GOT3 (cell line): ENCODE measurements at places on chromosomes 2 and 18.

- no peak for DNase-seq
Measured at GRCh38 chr2:46645681-46646162, 166.4 kb downstream of the TMEM247 start.

- no peak for DNase-seq
Measured at GRCh38 chr2:236870370-236870769, 215.3 kb upstream of the COPS8 start.

- no peak for DNase-seq
Measured at GRCh38 chr2:121186261-121186660, 98.7 kb downstream of the TFCP2L1 start.

- DNase-seq: no peak
Measured at GRCh38 chr2:105820151-105820550, 75.4 kb downstream of the NCK2 start.

DNA sequence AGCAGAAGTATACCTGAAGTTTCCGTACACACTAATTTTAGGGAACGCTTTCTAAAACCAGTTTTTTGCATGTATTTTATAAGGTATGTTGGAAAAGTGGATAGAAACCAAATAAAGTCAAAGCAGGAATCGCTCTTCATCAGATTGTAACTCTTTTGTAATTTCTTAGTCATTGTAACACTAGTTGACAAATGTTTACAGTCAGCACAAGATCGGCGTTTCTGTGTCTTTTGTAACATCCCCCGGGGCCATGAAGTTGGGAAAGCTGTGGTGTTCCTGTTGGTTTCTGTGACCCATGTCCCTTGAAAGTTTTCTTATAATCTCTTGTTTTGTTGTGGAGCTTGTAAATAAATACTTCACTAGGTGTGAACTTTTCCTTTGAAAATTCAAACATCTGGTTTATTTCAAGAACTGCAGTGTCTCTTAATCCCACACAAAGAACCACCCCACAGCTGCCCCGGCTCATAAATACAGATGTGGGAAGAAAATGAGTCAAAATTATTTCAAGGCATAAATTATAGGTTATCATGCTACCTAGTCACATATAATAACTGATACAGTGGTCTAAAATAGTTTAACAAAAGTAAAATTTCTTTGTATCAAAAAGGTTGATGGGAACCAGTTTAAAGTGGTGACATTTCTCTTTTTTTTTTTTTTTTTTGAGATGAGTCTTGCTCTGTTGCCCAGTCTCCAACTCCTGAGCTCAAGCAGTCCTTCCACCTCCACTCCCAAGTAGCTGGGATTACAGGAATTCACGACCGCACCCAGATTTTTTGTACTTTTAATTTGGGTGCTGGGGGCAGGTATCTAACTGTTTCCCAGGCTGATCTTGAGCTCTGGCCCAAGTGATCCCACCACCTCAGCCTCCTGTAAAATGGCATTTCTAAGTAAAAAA, 751 bp upstream of the NMI start:
- no peak for DNase-seq

- DNase-seq: no peak
Measured at GRCh38 chr2:41827354-41827971, 220.4 kb upstream of the PKDCC start.

- no peak for DNase-seq
Measured at GRCh38 chr2:84234103-84234502, 225.0 kb downstream of the SUCLG1 start.

DNA sequence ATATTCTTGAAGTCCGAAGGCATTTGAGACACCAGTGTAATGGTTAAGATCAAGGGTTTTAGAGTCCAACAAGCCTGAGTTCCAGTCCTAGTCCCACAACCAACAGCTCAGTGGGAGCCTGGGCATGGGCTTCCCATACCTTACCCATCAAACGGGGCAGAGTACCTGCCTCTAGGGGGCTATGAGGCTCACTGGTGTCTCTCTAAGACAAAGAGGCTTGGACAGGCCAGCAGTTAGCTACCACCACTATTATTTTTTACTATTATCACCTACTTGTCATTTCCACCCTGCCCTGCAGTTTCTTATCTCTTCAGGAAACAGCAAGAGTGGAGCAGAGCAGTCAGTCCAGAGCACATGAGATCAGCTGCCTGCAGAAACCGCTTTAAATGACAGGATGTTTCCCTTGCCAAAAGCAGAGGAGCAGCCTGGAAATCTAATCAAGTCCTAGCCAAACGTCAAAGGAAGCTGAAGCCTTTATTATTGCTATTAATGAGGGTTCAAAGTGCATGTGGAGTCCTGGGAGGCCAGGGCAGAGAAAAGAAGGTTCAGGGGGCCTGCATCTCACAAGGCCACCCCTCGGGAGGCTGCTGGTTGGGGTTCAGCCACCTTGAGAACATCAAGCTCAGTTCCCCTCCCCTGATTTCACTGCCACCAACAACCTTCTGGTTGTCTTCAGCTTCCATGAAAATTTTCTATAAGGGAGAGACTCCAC, 66.6 kb downstream of the STPG4 start:
- no peak for DNase-seq

GRCh38 chr18:42183746-42184145, 228.7 kb downstream of the PIK3C3 start:
- DNase-seq: no peak

DNA sequence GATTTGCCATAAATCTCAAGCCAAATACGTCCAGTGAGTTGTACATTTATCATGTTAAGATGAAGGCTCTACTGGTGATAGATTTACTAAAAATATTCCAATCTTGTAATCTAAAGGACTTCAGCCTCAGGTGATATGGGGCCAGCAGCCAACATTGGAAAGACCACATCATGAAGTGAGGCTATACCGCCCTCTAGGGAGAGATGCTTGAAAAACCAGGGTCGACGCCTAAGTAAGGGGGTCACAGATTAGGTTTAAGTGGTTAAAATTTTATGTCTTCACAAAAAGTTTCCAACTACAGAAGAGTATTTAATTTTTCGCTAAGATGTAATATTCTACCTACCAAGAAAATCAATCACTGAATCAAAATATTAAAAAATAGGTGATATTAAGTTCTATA, 33.3 kb downstream of the DOCK10 start:
- no peak for DNase-seq

DNA sequence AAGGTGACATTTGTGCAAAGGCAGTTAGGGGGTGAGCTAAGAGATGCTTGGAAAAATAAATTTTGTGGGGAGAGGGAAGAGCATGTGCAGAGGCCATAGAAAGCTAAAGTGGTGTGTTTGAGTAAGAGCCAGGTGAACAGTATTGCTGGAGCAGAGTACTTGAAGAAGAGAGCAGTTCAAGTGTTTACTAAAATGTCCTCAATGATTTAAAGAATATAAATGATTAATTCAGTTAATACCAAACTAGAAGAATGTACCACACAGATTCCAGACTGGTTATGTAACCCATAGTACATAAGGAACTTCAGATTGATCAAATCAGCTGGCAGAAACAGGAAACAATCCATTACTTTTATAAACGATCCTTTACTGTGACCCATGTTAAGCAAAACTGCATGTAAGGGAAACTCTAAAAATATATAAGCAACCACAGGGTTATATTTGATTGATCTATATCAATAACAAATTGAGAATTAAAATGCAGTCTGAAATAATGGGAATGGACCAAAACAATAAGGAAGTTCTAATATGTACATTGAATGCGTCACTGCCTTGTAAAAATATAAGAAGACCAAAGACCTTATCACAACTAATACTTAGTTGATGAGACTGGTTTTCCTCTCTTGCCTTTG, 76.9 kb downstream of the LDAH start:
- no peak for DNase-seq

DNA sequence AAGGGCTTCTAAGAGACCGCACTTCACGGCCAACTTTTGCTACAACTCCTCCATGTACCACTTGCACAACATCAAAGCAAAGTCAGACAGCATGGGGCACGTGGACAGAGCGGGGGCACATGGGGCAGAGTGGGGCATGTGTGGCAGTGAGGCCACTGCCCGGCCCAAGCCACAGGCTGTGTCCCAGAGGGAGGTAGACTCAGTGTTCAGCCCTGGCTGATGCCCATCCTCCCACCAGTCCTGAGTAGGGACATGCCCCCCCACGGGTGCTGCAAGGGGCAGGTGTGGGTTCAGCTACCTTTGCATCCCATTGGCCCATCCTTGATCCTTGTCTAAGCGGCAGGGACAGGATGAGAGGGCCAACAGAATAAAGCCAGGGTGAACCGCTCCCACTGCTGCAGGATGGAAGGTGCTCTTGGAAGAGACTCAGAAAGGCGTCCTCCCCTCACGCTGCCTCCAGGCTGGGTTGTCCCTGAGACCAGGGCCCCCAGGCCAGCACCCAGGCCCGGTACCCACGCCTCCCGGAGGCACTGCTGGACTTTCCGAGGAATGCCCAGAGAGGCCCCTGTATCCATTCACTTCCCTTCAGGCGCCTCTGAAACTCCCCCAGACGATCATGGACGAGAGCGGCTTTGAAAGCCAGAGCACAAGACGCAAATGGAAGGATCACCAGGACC, 218.2 kb downstream of the NDUFA10 start:
- no peak for DNase-seq

DNA sequence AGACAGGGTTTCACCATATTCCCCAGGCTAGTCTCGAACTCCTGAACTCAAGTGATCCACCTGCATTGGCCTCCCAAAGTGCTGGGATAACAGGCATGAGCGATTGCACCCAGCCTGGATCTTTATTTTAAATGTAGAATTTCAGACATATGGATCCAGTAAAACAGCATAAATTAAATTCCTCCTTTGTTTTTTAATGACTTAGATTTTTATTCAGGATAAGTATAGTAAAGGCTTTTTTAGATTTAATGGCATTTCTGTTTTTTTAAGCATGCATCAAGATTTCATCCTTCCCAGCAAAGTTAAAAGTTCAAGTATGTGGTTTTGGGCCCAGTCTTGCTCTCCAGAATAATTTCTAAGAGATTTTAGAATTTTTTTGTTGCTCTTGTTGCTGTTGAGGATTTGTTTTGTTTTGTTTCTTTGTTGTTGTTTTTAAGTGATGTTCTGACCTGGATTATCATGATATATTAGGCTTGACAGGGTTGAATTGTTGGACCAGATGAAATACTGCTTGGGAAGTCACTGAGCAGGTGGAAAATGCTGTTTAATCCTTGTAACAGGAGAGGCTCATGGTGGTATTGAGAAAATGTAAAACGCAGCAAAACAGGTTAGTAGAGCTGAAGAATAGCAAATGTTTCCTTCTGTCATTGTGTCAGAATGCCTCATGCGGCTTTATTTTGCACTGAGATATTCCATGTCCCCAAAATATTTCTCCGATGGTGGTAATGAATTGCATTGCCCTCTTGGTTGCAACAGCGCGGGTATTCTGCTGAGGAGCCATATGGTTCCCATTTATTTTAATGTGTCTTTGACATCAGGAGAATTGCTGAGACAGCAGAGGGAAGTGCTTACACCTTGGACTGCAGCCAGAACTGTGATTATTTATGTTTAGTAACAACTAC, 147.9 kb downstream of the GALNT3 start:
- DNase-seq: no peak

DNA sequence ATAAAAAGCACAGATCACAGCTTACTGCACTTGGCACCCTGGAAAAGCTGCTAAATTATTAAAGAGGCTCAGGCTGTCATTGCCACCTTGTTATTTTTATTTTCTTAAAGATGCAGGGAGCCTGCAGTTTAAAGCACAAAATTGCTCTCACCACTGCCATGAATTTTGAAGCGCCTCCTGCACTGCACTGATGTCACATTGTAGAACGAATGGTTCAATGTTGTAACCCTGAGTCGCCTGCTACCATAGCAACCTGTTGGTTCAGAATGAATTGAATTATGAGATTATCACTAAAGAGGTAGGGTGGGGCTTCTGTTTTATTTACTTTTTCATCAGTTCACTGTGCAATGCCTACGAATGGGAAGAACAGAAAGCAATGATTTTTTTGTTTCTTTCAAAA, 16.5 kb downstream of the SCG2 start:
- no peak for DNase-seq

GRCh38 chr2:210654091-210654490, 97.7 kb downstream of the CPS1 start:
- DNase-seq: no peak

DNA sequence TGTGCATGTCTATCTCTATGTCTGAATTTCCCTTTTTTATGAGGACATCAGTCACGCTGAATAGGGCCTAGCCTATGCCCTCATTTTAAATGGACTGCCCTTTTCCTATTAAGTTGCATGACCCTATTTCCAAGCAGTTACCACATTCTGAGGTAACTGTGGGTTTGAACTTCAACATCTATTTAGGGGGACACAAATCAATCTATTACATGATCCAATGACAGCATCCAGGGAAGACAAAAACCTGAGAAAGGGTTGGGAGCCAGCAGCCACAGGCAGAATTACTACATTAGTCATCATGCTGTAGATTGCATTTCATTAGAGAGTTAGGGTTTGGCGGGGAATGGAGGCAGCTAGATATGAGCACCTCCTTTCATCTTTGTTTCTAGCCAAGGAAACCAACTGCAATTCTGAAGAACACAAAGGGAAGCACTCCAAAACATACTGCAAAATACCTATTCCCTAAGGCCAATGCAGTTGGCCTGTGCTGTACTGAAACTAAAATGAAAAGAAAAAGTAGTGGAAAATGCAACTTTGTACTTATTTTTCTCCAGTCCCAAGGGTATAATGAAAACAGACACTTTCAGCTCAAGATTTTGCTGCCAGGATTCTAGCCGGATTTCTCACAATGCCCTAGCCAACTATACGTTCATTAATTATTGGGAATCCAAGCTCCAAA, 40.4 kb upstream of the C1D start:
- DNase-seq: no peak

DNA sequence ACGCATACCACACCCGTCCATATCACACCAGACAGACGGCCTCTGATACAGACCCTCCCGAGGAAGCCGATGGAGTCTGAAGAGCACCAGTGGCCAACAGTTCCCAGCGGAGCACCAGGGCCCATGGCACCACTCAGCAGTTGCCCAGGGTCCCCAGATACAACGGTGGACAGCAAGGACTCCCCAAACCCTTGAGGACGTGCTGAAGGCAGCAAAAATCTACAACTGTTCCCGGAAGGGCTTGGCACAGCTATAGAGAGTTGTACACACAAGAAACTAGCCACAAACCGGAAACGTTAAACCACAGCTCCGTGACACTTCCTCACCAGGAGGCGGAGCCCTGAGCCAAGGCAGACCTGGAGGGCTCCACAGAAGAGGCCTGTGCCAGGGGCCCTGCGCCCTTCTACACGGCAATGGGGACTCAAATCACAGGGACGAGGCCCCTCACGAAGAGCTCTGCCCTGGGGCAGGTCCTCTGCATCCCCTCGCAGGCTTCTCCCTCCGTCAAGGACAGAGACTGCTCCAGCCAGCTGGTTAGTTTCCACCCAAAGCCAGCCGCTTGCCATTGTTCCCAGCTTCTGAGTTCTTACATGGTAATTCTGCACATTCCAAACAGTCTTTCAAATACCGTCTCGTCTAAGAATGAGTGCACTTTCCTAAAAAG, 133.4 kb downstream of the HDAC4 start:
- DNase-seq: no peak

- DNase-seq: no peak
Measured at GRCh38 chr2:203444738-203445137, 90.4 kb downstream of the RAPH1 start.

DNA sequence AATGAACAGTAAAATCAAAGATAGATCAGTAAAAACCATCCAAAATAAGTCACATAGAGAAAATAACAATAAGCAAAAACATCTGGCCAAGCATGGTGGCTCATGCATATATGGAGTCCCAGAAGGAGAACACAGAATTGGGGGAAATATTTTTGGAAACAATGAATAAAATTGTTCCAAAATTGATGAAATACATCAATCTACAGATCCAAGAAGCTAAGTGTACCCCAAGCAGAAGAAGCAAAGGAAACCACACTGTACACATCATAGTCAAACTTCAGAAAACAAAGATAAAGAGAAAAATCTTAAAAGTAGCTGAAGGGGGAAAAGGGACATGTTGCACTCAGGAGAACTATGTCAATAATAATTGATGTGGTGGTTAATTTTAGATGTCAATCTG, 80.4 kb upstream of the RMP24 start:
- no peak for DNase-seq

- no peak for DNase-seq
Measured at GRCh38 chr2:81437456-81438000, 1133.0 kb upstream of the LRRTM1 start.
